ENCODE measurements at places on chromosomes 3 and 15.

- DNase-seq, result no peak
Observed at GRCh38 chr3:94303266-94303665, 240.4 kb downstream of the NSUN3 start.

- no peak for DNase-seq
Observed at GRCh38 chr15:97748576-97748975, 211.9 kb upstream of the ARRDC4 start.

DNA sequence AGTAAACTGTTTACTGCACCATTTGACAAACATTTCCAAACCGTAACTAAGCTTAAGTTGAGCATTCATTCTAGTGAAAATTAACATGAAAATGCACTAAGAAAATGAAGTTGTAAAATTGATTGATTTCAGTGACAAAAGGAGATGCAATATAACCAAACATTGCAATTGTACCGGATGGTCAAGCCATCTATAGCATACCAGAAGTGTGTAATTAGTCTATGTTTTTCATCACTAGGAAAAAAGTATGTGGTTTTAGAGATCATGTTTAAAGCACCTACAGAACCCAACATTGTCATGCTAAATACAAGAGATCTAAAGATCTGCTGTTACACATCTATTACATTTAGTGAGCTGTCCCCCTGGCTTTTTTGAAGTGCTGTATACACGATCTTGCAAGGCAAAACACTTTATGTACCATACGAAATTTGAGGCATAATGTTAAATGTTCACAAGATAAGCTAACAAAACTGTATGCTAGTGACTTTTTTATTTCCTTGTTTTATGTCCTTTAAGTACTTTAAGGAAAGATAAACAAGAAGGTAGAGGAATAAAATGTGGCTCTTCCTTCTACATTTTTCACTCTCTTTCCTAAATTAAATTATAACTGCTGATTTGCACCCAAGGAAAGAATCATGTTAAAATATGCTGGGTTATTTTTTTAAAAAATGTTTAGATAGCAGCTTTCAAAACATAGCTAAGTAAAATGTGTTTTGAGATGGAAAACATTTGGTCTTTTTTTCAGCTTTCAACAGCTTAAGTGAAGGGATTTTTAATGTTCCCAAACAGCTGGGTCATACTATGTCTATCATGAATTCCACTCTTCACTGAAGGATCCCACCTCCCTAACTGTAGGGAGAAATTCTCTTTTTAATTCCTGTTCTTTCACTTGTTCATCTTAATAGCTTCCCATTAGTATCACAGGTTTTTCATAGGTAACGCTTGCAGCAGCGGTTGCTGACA, 498.0 kb downstream of the MECOM start:
- no peak for DNase-seq

- no peak for DNase-seq
Observed at GRCh38 chr3:101695779-101696372, 9.4 kb upstream of the RPL24 start.

DNA sequence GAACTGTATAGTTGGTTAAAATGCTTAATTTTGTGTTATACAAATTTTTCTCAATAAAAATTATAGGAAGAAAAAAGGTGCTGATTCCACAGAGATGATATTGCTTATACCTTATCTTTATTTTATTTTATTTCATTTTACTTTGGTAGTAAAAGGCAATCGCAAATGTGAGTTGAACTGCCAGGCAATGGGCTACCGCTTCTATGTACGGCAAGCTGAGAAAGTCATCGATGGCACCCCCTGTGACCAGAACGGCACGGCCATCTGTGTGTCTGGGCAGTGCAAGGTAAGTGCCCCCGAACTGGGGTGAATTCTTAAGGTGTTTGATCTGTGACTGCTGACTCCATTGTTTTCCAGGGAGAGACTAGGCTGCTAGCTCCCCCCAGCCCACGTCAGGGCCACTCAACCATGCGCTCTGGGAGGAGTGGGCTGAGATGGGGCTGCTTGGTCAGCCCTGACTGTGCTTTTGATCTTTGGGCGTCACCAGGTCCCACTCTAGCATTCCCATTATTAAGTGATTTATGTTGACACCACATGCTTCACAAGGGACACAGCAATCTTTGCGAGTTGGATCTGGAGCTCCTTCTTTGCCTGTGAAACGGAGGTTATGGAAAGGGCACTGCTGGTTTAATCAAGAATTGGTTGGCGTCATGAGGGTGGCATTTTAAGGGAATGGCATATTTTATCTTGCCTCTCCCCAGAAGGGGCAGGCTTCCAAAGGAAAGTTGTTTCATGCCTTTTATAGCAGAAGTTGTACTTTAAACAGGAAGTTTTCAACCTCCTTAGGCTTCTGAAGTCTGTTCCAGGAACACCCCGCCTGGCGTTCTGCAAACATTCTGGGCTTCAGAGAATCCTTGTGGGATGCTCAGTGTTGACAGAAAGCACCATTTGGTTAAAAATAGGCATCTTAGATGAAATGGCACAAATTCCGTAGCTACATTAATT, 296.5 kb downstream of the THSD4 start:
- DNase-seq, result no peak

GRCh38 chr15:31360843-31361763, 34.5 kb downstream of the KLF13 start:
- peak; percentile 36 for DNase-seq

GRCh38 chr15:89937365-89938350, 24.9 kb upstream of the ARPIN start:
- no peak for DNase-seq

- DNase-seq, result no peak
Observed at GRCh38 chr3:82133070-82133606, 371.7 kb upstream of the GBE1 start.

GRCh38 chr3:177735431-177735830, 538.1 kb upstream of the TBL1XR1 start:
- no peak for DNase-seq

Measured in NCI-H2029 treated with DMSO at 0.1 percent for 48 hours (cell line).